ENCODE measurements at places on chromosomes 7 and 10. TPM values are rescaled to one million over a fixed set of nuclear protein-coding genes. Genes with fewer than 3 reads are reported as not detected.

DNA sequence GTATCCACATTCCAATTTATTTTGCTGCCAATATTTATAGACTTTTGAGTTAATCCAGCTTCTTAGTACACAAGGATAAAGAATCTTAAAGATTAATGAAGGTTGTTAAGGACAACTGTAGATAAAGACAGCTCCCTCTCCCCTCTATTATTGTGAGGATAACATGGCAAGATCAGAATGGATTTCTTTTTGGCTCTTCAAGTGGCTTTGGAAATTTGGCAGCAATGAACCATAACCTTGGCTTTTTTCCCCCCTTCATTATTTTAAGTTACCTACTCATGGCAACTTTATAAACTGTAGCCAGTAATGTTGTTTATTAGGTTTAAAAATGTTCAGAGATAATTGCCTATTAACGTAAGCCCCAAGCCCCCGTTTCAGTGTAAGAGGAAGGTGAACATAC, 131.1 kb upstream of the SLC26A5 start:
- no peak overlapping the region for H3K4me3 ChIP-seq
- H3K36me3 ChIP-seq, result no peaks in the 10 kb centered on the region
- no peak for DNase-seq
- no peaks in the 10 kb centered on the region for H3K4me1 ChIP-seq

DNA sequence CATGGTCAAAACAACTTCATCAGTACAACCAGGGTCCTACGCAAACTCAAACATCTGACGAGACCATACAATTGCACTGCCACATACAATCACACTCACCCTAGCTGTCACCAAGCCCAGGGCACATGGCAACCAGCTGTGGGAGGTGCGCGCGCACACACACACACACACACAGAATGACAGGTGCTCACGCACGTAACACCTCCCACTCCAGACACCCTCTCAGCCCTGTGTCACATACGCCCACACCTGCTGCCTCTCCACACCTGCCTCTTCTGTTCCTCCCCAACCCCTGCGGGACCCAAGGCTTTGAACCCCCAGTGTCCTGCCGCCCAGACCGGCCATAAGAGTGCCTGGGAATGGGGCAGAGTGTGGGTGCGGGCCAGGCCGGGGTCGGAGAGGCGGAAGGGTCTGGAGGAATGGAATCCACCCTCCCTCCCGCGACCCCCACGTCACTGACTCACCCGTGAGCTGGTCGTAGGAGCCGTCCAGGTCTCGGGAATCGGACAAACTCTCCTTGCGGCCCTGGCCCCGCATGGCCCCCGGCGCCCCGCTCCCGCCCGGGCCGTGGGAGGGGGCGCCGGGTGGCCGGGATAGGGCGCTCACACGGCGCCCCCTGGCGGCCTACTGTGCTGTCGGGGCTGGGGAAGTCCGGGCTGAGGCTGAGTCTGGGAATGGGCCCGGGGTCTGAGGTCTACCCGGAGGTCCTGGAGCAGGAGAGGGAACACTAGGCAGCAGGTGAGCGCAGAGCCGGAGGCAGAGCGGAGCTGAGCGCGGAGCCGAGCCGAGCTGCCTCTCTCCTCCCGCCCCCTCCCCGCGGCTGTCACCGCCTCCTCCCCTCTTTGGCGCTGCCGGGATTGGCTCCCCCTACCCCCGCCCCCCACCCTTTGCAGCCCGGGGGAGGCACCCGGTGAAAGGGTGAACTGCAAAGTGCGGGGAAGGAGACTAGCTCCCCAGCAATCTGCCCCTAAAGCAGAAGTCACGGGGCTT, at the start of gene KCNIP2:
Gene KCNIP2 (minus strand): TSS at position 769 of the 990 bp plus-strand sequence. CDS start 232 bp downstream, at position 537.
- DNase-seq, result peak; percentile 18
- no peaks in the 10 kb centered on the region for H3K27me3 ChIP-seq
- H3K27ac ChIP-seq, result no peak within 1 kb of the TSS
- H3K36me3 ChIP-seq, result no peaks in the 10 kb centered on the region

DNA sequence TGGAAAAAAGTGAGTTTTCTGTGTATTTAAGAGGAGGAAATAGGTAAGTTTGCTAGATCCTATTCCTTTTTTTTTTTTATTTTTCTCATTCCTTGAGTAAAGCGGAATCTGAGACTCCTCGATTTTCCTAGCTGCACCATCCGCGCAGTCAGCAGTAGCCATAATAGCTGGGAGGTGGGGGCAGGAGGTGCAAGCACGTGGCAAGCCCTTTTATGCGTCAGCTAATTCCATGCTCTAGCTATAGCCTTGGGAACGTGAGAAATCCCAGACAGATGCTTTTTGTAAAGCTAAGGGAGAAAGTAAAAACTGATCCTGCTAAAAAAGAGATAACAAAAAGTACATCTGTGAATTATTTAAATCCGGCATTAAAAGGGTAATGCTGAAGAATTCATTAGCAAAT, 33.2 kb upstream of the TPK1 start:
- H3K36me3 ChIP-seq, result no peaks in the 10 kb centered on the region
- no peaks in the 10 kb centered on the region for H3K4me1 ChIP-seq
- no peak for DNase-seq
- no peaks in the 10 kb centered on the region for H3K27me3 ChIP-seq

DNA sequence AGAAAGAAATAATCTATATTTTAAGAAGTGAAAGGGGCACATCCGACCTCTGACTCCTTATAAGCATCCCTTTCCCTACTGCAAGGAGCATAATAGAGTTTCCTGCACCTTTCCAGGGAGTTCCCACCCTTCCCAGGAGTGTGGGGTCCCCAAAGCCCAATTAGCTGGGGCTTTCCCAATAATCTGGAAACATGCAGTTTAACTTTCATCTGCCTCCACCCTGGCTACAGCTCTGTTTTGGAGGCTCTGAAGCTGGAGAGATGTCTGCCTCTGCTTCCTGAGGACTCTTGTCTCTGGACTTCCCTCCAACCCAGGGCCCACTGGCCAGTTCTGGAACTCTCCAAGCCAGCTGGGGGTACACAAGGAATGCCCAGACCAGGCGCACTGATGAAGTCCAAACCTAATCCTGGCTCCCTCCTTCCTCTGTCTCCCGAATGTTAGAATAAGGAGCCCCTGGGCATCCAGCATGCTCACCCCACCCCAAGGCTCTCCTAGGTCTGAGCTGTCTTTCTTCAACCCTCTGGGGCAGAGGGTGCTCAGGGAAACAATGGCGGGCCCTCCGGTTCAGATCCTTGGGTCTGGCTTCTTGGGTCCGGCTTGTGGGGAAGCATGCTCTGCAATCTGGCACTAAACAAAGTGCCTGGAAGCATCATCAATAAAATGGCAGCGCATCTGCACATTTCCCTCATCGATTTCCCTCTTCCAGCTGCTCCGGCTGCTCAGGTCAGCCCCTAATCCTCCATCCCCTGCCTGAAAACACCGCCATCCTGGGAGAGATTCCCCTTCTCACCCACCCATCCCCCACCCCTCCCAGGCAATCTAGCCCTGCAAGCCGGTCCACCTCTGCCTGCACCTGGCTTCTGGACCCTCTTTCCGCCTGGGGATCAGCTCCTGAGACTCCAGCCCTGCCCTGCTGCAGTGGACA, 13.3 kb downstream of the HOXA4 start:
- H3K36me3 ChIP-seq, result no peaks in the 10 kb centered on the region
- peak overlapping the region; percentile 8 for H3K4me3 ChIP-seq
- H3K27me3 ChIP-seq, result peaks cover 36% of the 10 kb centered on the region
- DNase-seq, result no peak
- no peaks in the 10 kb centered on the region for H3K4me1 ChIP-seq

- H3K4me3 ChIP-seq, result no peak overlapping the region
- no peak for DNase-seq
- peaks cover 12% of the 10 kb centered on the region for H3K36me3 ChIP-seq
- no peaks in the 10 kb centered on the region for H3K27me3 ChIP-seq
Measured at GRCh38 chr10:79143879-79144278, 75.1 kb downstream of the ZMIZ1 start.

- no peak overlapping the region for H3K27ac ChIP-seq
- H3K27me3 ChIP-seq, result no peaks in the 10 kb centered on the region
- H3K4me1 ChIP-seq, result peaks cover 14% of the 10 kb centered on the region
- no peak for DNase-seq
- H3K36me3 ChIP-seq, result no peaks in the 10 kb centered on the region
- H3K4me3 ChIP-seq, result no peak overlapping the region
Measured at GRCh38 chr7:39686261-39686924, 63.0 kb downstream of the RALA start.

DNA sequence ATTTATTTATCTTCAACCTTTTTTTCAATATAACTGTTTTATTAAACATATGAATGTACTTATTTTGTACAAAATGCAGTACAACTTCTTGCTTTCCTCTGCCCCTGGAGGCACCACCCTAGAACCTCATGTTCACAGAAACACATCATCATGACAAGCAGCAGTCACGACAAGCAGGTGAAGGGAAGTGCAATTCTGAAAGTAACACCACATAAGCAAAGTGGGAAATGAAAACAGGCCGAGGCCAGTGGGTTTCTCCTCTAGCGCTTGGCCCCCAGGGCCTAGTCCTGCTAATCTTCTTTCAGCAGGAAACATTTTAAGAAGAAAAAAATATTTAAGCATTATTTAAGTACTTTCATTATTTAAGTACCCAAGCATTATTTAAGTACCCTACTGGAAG, 598.1 kb downstream of the SH2D4B start:
- no peaks in the 10 kb centered on the region for H3K36me3 ChIP-seq
- DNase-seq, result no peak
- no peak overlapping the region for H3K27ac ChIP-seq

DNA sequence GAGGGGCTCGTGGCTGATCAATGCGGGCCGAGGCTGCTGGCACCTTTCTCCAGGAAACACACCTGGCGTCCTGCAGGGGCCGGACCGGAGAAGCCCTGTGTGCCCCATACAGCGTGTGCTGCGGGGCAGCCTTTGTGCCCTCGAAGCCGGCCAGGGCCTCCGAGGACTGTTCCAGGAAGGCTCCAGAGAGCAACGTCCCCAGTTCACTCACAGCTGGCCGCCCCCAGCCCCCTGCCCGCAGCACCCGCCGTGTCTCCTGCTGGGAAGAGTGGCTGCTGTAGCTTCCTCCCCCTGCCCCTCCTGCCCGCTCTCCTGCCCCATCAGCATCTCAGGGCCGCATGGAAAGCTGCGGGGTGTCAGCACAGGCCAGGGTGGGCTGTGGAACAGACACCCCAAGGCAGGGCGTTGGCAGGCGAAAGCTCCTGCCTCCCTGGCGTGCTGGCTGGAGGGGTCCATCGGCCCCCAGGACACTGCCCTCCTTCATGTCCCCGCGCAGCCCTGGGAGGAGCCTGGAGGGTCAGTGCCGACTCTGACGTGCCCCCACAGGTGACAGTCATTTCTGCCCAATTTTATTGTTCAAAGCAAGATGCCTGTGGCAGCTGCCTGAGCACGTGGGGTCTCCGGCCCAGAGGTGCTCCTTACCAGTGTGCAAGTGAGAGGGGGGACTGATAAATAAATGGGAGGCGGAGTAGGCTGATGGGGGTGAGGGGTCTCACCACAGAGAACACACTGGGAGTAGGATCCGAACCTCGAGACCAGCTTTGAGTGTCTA, 95.8 kb upstream of the DIP2C start:
- DNase-seq, result no peak
- no peaks in the 10 kb centered on the region for H3K27me3 ChIP-seq
- H3K4me1 ChIP-seq, result peaks cover 23% of the 10 kb centered on the region
- H3K36me3 ChIP-seq, result no peaks in the 10 kb centered on the region

DNA sequence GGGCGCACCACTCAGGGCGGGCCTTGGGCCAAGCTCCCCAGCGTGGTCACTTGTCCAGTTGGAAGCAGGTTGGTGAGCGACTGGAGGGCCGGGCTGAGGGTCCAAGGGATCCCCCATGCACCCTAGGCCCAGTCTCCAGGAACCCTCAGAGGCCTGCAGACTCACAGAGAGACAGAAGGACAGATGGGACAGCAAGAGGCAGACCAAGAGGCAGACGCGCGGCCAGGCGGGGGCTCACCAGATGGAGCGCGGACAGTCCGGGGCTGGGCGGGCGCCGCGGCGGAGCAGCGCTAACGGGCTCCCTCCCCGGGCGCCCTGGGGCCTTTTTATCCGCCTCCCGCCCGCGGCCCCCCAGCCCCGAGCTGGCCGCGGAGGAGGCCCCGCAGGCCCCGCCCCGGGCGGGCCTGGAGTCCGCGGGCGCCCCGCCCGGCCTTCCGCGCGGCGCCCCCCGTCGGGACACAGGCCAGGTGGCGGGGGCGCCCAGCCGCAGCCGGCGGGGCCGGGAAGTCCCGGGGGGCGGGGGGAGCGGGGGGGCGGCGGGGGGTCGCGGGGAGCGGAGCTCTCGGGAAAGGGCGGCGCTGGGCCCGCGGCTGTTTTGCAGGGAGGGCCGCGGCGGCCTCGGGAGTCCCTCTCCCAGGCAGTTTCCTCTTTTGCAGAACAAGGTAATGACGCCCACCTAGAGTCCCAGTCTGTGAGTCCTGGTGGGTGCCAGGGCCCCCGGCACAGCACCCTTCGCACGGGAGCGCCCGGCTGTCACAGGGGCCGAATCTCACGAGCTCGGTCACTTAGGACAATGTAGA, at the start of gene LOXL4:
Gene LOXL4 (minus strand): TSS at position 301 of the 800 bp plus-strand sequence. CDS start 5,175 bp downstream, outside the sequence.
- peak within 1 kb of the TSS; percentile 23 for H3K4me3 ChIP-seq
- H3K36me3 ChIP-seq, result no peaks in the 10 kb centered on the region
- no peaks in the 10 kb centered on the region for H3K27me3 ChIP-seq
- H3K4me1 ChIP-seq, result peaks cover 69% of the 10 kb centered on the region

- H3K4me3 ChIP-seq, result no peak overlapping the region
- no peaks in the 10 kb centered on the region for H3K36me3 ChIP-seq
- H3K27me3 ChIP-seq, result no peaks in the 10 kb centered on the region
Measured at GRCh38 chr10:31383810-31384588, 65.0 kb downstream of the ZEB1 start.

GRCh38 chr7:44693641-44694313, 54.9 kb upstream of the ZMIZ2 start:
- no peak overlapping the region for H3K27ac ChIP-seq
- DNase-seq, result no peak
- peaks cover 3% of the 10 kb centered on the region for H3K4me1 ChIP-seq
- peaks cover 47% of the 10 kb centered on the region for H3K36me3 ChIP-seq

The FBXO24 gene
- 0.13 TPM for total RNA-seq

The VPS37D gene
- 5.6 TPM for total RNA-seq

The TYW1 gene
- total RNA-seq, result 19.3 TPM

The CPVL gene
- 182 TPM for total RNA-seq
